ENCODE measurements at places on chromosomes 13 and 19.

DNA sequence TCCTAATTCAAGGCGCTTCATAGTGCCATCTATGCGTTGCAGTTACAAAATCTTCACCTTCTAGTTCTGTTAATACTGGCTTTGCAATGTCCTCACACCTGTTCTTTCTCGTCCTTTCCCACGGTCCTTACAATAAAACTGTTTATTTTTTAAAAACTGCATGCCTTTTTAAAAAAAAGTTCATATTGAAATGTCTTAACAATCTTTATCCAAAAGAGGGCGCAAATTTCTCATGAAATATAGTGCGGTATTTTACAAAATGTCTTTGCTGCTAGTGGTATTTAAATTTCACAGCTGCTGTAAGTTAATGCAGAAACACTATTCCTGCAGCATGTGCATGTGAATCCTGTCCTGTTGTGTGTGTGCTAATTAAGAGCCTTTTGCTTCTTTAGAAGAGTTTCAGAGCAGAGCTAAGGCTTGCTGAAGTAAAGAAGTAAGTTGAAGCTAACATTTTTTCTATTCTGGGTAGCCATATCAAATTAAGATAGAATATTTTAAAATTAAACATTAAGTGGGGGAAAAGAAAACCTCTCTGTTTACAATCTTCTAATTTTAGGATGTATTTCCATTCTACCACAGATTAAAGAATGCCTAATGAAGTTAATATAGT, 15.8 kb upstream of the CLDN10 start:
- no peak for DNase-seq

- no peak for DNase-seq
Measured at GRCh38 chr13:28707629-28708427, 10.9 kb downstream of the SLC46A3 start.

DNA sequence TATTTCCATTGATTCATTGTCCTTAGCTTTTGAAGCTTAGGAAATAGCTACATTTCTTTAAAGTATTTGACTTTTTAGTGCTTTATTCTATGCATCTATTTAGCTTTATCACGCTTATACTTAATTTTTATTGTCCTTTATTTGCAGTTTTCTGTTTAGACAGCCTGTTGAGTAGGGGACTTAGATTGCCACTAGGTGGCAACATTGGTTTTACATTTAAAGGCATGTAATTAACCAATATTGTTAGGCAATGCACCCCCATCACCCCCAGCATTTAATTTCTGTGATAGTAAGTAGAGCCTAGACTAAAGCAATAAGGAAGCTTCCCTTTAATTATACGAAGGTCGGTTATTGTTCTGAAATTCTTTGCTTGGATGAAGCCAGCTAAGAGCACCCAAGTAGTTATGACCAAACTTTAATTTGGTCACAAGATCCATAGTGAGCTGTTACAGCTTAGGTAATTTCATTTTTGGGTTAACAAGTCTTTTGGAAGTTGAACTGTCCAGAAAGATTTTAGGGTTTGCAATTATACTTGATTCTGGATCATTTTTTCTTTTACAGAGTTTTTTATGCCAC, 36.5 kb downstream of the B3GLCT start:
- no peak for DNase-seq

GRCh38 chr19:4431808-4432674, 25.6 kb downstream of the UBXN6 start:
- no peak for DNase-seq

GRCh38 chr19:35216016-35216832, 12.3 kb downstream of the FAM187B start:
- DNase-seq, result no peak

GRCh38 chr19:36030264-36031148, 2.2 kb downstream of the CLIP3 start:
- no peak for DNase-seq

GRCh38 chr19:18108897-18109296, 11.3 kb downstream of the MAST3 start:
- no peak for DNase-seq

DNA sequence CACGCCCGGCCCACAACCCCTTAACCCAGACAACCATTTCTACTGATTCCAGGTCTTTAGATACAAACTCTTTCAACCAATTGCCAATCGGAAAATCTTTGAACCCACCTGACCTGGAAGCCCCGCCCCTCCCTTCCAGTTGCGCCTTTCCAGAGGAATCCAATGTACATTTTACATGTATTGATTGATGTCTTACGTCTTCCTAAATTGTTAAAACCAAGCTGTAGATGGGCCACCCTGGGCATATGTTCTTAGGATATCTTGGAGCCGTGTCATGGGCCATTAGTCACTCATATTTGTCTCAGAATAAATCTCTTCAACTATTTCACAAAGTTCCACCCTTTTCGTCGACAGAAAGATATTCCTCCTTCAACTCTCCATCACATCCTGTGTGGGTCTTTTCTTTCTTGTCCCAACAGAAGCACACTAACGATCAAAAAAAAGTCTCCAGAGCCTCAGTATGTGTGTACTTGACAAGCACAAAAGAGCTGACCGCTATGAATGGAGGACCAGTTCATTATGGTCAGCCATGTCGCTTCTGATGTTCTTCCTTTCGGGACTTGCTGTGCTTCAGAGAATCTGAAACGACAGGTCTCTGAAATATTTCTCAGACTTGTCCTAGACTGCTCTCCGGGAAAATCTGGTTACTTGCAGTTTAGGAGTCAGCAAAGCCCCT, 601 bp upstream of the ZNF749 start:
- DNase-seq, result peak; percentile 34

- no peak for DNase-seq
Measured at GRCh38 chr13:41345914-41346589, 35.0 kb downstream of the NAA16 start.

DNA sequence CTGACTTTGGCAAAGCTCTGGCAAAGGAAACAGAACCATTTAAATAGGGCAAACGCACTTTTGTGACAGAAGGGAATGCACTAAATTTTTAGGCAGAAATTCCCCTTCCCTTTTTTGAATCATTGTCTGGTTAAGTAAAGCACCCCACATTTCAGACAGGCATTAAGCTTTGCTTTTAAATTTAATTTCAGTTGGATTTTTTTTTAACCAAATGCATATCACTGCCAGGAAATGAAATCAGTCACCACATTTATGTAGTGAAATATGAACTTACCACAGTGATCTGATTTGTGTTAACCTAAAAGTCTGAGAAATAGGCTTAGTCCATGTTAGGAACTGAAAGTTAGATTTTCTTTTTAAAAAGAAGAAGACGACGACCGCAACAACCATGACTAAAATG, 10.8 kb downstream of the GPR183 start:
- no peak for DNase-seq

- DNase-seq, result no peak
Measured at GRCh38 chr19:29446361-29446760, 79.4 kb upstream of the VSTM2B start.
